ENCODE measurements at places on chromosomes 2 and 18. TPM values are rescaled to one million over a fixed set of nuclear protein-coding genes. Genes with fewer than 3 reads are reported as not detected.

MZT2B gene
- 518 TPM for polyA plus RNA-seq

GRCh38 chr2:35973132-35973736 is 382.3 kb upstream of the CRIM1 start:
- DNase-seq = peak; percentile 2

DNA sequence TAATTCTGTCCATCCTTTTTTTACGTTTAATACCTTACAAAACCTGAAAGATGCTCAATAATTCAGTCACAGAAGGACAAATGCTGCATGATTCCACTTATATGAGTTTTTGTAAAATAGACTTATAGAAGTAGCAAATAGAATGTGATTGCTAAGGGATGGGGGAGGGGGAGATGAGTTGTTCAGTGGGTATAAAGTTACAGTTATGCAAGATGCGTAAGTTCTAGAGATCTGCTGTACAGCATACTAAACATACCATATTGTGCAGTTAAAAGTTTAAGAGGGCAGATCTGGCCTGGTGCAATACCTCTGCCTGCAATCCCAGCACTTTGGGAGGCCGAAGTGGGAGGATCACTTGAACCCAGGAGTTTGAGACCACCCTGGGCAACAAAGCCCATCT is 78.8 kb downstream of the TET3 start:
- DNase-seq = no peak

DNA sequence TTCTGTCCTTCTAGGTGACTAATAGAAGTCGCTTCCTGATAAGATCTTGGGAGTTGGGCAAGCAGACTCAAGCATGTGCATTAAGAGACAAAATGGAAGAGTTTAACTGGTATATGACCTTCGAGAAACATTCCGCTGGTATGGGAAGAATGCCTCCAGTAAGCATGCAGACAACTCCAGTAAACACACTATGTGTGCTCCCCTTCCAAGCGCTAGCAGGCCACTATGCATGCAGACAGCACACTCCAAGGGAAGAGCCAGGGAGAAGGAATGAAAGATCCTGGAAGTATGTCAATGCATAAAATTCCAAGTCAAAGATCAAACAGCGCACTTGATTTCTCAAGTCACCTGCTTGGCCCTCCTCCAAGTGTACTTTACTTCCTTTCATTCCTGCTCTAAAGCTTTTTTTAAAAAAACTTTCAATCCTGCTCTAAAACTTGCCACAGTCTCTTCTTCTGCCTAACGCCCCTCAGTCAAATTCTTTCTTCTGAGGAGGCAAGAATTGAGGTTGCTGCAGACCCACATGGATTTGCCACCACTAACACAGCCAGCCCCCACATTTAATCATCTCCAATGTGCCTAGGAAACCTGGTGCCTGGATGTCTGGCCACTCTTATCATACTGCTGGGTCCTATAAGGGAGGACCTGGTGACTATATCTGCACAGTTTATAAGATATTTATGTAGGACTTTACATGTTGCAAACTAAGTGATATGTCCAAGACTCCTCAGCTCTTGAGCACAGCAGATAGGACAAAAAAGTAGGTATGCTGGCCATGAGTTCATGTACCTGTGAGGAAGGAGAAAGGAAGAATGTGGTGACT is 239.8 kb downstream of the PDE11A start:
- DNase-seq = no peak
